Effector memory CD4-positive, alpha-beta T cell (primary cell): ENCODE measurements at places on chromosomes 5 and 9.

DNA sequence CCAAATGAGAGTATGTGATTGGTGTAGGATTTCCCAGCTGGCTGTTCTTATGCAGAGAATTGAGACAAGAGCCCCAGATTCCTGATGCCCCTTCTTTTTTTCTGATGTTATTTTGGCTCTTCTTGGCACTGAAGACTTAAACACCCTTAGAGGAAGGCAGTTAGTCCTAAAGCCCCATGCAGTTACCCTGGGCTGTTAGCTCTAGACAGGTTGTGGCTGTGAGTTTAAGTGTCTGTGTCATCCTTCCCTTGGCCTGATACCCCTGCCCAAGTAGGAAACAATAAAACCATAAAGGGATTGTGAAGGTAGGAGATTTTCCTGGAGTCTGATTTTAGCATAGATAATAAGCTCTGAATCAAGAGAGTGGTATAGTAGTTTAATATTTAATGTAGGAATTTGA, 13.2 kb downstream of the TNPO1 start:
- no peak for DNase-seq
- H3K4me1 ChIP-seq: no peaks in the 10 kb centered on the region
- H3K27me3 ChIP-seq: no peaks in the 10 kb centered on the region
- H3K36me3 ChIP-seq: no peaks in the 10 kb centered on the region

GRCh38 chr9:34413231-34413852, 36.6 kb upstream of the MYORG start:
- H3K27me3 ChIP-seq: no peaks in the 10 kb centered on the region
- H3K4me3 ChIP-seq: no peak overlapping the region
- no peaks in the 10 kb centered on the region for H3K4me1 ChIP-seq
- H3K27ac ChIP-seq: no peak overlapping the region
- H3K36me3 ChIP-seq: no peaks in the 10 kb centered on the region

GRCh38 chr5:91839233-91839632, 456.1 kb upstream of the ARRDC3 start:
- H3K36me3 ChIP-seq: no peaks in the 10 kb centered on the region
- no peak overlapping the region for H3K4me3 ChIP-seq
- no peaks in the 10 kb centered on the region for H3K4me1 ChIP-seq
- DNase-seq: no peak

DNA sequence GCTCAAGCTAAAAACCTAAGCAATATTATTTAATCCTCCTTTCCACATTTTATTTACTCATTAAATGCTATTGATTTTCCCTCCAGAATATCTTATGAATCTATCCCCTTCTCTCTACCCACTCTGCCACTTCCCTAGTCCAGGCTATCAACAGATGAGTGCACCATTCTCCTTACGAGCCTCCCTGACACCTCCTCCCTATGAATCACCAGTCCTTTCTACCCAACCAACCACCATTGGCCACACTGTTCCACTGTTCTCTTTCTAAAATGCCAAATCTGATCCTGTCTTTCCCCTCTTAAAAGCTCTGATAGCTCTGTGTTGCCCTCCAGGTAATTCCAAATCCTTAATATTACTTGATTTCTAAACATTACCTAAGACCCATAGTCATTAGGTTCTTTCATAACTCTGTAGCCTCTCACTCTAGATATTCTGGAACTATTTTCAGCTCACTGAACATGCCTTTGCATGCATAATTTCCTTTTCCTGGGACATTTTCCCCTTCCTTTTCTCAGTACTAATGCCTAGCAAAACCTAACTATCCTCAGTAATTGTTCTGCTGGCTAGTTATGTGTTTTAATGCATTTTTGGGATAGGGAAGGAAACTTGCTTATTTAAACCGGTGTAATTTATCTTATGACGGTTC, 126.3 kb downstream of the UNC13B start:
- no peaks in the 10 kb centered on the region for H3K4me1 ChIP-seq
- DNase-seq: no peak
- no peaks in the 10 kb centered on the region for H3K27me3 ChIP-seq
- no peak overlapping the region for H3K27ac ChIP-seq
- H3K36me3 ChIP-seq: no peaks in the 10 kb centered on the region

DNA sequence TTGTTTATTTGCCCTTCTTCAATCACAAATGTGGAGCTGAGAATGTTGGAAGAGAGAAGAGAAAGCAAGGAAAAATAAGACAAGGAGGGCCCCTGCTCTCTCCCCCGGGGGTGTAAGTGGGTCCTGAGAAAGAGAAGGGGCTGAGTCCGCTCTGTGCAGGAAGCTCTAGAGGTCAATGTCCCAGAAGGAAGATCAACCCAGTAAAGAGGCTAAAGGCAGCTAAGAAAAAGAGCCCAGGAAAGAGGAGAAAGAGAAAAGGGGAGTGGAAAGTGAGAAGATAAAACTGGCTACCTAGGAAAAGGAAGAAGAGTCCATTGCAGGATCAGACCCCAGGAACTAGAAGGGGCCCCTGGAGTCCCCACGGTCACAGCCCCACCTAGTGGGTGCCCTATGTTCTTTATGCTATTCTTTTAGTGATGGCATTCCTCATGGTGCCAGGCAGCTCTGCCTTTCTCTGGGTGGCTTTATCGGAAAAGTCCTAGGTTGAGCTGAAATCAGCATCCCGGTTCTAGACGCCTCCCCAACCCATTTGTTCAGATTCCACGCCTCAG, 583.4 kb downstream of the ACTL7B start:
- H3K4me1 ChIP-seq: no peaks in the 10 kb centered on the region
- H3K27ac ChIP-seq: no peak overlapping the region
- H3K36me3 ChIP-seq: no peaks in the 10 kb centered on the region
- no peak overlapping the region for H3K4me3 ChIP-seq
- no peaks in the 10 kb centered on the region for H3K27me3 ChIP-seq
- no peak for DNase-seq

DNA sequence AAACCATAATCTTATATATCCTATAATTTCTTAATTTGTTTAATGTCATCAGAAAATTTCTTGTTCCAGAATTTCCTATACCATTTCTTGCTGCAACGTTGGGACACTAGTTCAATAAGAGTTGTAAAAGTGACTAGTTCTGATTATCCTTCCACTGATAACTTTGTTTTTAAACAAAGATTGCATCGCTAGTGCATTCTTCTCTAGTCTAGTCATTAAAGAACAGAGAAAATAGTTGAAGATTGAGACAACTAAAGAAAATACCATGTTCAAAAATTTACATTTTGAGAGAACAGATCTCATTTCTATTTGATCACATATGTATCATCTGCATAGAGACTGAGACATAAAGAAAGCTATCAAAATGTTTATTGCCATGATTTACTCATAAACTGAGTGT, 1888.2 kb downstream of the EFNA5 start:
- no peaks in the 10 kb centered on the region for H3K36me3 ChIP-seq
- H3K4me3 ChIP-seq: no peak overlapping the region
- no peaks in the 10 kb centered on the region for H3K27me3 ChIP-seq
- no peak for DNase-seq

- no peak overlapping the region for H3K4me3 ChIP-seq
- no peaks in the 10 kb centered on the region for H3K36me3 ChIP-seq
- no peak overlapping the region for H3K27ac ChIP-seq
- H3K4me1 ChIP-seq: no peaks in the 10 kb centered on the region
- H3K27me3 ChIP-seq: no peaks in the 10 kb centered on the region
- no peak for DNase-seq
These were observed 106.1 kb upstream of the EPB41L4A start for GRCh38 chr5:112525217-112525616.

DNA sequence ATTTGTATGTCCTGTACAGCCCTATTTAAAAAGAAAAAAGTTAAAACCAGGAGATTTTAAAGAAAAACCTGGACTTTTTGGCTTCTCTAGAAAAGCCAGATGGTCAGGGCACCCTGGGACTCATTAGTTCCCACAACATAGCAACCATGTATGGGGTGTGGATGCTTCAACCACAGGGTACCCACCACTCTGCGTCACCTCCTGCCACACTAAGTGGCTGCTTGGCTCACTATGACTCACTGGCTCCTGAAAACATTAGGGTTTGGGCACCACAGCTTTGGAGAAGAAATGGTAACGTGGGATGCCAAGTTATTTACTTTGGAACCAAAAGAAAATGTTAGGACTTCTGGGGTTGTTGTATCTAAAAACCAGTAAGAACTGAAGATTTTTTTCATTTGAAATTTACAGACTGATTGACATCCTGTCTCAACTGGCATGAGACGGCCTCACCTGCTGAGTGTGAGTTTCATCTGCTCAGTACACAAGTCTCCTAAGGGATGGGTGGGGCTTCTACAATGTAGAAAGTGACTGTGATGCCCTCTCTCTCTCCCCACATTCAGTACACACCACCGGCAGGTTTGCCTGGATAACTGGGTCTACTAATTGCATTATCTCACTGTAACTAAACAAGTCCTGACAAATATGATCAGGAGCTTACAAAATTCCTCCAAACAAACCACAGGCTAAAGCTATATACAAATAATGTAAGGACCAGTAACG, 103.9 kb downstream of the ESM1 start:
- H3K27ac ChIP-seq: no peak overlapping the region
- H3K4me3 ChIP-seq: no peak overlapping the region
- H3K4me1 ChIP-seq: no peaks in the 10 kb centered on the region
- peaks cover 17% of the 10 kb centered on the region for H3K27me3 ChIP-seq
- no peaks in the 10 kb centered on the region for H3K36me3 ChIP-seq
- no peak for DNase-seq

GRCh38 chr5:170499621-170500020, 4.2 kb upstream of the KCNIP1 start:
- H3K4me1 ChIP-seq: no peaks in the 10 kb centered on the region
- no peak overlapping the region for H3K27ac ChIP-seq
- no peak overlapping the region for H3K4me3 ChIP-seq
- H3K36me3 ChIP-seq: no peaks in the 10 kb centered on the region

- peaks cover 3% of the 10 kb centered on the region for H3K4me1 ChIP-seq
- no peaks in the 10 kb centered on the region for H3K36me3 ChIP-seq
- H3K27me3 ChIP-seq: no peaks in the 10 kb centered on the region
- H3K27ac ChIP-seq: no peak overlapping the region
These were observed 5.9 kb downstream of the AK1 start for GRCh38 chr9:127871531-127871930.

GRCh38 chr5:94329115-94329514, 289.3 kb downstream of the KIAA0825 start:
- no peak for DNase-seq
- no peak overlapping the region for H3K27ac ChIP-seq
- H3K4me3 ChIP-seq: no peak overlapping the region
- H3K27me3 ChIP-seq: no peaks in the 10 kb centered on the region
- no peaks in the 10 kb centered on the region for H3K4me1 ChIP-seq

DNA sequence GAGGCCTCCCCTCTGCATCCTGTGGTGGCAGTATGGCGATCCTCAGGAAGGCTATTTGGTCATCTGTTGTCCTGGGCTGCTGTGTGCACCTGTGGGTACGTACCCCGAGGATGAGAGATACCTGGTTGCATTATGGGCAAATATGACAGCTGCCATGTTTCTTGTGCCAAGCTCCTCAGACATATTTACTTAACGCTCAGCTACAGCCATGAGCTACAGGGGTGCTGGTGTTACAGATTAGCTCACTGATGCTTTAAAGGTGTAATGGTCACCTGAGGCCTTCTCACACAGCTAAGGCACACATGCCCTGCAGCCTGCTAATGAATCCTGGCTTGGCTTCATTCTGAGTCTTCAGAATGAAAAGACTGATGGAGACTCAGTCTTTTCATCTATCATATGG, 12.0 kb downstream of the NDST1 start:
- no peaks in the 10 kb centered on the region for H3K27me3 ChIP-seq
- DNase-seq: no peak
- H3K27ac ChIP-seq: no peak overlapping the region
- H3K4me3 ChIP-seq: no peak overlapping the region

DNA sequence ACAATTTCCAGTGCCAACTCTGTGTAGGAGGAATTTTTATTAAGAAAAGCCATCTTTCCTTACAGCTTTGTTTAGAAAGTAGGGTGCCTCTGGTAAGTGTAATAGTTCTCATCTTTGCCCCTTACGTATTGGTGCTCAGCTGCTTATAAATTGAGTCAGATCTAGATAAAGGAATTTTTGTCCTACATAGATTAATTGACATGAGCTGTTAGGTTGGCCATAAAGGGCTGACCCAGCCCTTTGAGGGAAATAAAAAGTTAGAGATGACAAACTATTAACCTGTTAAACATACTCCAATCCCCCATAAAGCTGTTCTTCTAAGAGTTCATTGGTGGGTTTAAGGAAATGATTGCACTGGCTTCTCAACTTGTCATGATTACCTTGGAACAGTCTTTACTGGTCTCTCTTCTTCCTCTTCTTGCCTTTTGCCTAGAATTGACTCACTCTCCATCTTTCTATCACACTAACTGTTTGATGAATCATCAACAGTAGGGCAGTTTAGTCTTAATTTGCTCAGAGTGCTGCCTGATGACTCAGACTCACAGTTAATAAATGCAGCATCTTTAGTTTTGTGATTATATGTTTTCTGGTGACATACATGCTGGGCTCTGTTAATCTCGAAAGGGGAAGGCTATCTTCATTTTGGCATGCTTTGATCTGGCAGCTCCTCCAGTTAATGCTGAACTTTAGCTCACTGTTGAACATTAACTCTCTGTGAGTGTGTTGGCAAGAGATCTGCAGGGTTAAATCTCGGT, 51.7 kb downstream of the ARHGAP26 start:
- H3K4me1 ChIP-seq: peaks cover 7% of the 10 kb centered on the region
- H3K36me3 ChIP-seq: no peaks in the 10 kb centered on the region
- no peak overlapping the region for H3K4me3 ChIP-seq
- no peaks in the 10 kb centered on the region for H3K27me3 ChIP-seq
- no peak for DNase-seq

DNA sequence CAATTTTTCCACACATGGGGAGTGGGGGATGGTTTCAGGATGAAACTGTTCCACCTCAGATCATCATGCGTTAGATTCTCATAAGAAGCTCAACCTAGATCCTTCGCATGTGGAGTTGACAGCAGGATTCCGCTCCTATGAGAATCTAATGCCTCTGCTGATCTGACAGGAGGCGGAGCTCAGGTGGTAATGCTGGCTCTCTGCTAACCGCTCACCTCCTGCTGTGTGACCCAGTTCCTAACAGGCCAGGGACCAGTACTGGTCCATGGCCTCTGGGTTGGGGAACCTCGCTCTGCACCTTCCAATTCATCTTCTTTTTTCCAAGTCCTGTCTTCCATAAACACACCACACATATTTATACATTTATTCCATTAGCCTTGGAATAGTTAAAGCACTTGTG, 33.0 kb downstream of the POU5F2 start:
- no peaks in the 10 kb centered on the region for H3K36me3 ChIP-seq
- H3K27me3 ChIP-seq: no peaks in the 10 kb centered on the region
- DNase-seq: no peak
- H3K4me1 ChIP-seq: no peaks in the 10 kb centered on the region

- H3K4me3 ChIP-seq: no peak overlapping the region
- H3K4me1 ChIP-seq: no peaks in the 10 kb centered on the region
- peaks cover 8% of the 10 kb centered on the region for H3K36me3 ChIP-seq
- H3K27me3 ChIP-seq: no peaks in the 10 kb centered on the region
These were observed 21.5 kb downstream of the INIP start for GRCh38 chr9:112696461-112696860.

- no peak for DNase-seq
- peaks cover 2% of the 10 kb centered on the region for H3K4me1 ChIP-seq
- H3K27ac ChIP-seq: no peak overlapping the region
- no peak overlapping the region for H3K4me3 ChIP-seq
These were observed 5.8 kb downstream of the NOXA1 start for GRCh38 chr9:137428841-137429545.
